ENCODE measurements at places on chromosomes 13 and 19.

DNA sequence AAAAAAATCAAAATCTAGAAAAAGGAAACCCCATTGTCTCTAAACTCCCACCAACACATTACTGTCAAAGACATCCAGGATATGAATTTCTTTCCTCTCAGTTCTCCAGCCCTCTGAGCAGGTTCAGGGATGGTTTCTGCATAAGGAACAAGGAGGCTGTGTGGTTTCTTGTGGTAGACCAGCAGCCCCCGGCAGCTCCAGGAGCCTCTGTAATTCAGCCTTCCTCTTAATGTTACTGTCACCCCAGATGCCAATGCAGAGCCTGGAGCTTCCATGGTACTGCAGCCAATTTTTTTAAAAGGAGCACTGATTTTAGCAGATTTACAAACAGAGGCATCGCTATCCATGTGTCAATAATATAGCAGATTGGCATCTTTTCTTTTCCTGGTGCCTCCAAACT lies 100.6 kb upstream of the FAM216B start:
- no peak for DNase-seq

- no peak for DNase-seq
Observed at GRCh38 chr19:12866416-12867119, 14.7 kb downstream of the DNASE2 start.

- DNase-seq, result no peak
Observed at GRCh38 chr13:21987793-21988192, 316.9 kb downstream of the FGF9 start.

- DNase-seq, result no peak
Observed at GRCh38 chr13:35210261-35210660, 266.2 kb downstream of the MAB21L1 start.

DNA sequence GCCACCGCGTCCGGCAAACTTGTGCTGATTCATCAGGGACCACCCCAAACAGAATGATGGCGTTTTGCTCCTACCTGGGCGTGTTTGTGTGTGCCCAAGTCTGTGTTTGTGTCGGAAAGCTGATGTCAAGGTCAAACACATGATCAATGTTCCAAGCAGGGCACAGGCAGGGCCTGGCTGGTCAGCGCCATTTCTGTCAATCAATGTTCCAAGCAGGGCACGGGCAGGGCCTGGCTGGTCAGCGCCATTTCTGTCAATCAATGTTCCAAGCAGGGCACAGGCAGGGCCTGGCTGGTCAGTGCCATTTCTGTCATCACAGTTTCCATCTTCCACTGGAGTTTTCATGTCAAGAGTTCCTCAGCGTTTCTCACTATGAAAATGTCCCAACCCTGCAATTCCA lies 14.9 kb upstream of the GRTP1 start:
- DNase-seq, result no peak

DNA sequence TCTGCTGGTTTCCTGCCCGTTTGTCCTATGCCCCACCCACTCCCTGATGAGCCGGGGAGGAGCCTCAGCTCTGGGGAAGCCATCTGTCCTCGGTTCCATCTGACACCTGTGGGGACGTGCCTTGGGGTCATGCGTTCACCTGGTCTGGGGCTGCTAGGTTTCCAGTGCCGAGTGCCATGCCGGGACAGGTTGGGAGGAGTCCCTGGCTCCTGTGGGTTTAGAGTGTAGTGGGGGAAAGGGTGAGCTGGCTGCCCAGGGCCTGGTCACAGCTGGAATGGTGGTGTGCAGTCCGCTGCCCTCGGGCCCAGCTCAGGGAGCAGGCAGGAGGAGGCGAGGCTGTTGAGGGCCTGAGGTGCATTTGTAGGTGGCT lies 2.5 kb downstream of the KDM4B start:
- no peak for DNase-seq

- no peak for DNase-seq
Observed at GRCh38 chr19:6596621-6597020, 5.7 kb upstream of the CD70 start.

DNA sequence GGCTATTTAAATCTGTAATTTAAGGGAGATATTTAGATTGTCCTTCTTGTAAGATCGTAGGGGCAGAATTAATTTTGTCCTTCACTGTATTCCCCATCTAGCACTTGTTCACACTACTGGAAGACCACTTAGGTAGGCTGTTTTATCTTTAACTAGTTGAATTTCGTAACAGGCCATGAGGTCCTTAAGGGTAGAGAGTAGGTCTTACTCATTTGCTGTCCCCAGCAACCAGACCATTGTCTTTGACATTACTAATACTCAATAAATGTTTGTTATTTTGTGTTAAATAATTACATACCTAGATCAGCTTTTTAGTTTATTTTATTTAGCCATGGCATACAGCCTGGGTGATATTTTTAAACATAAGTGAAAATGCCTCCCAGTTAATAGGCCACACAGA lies 177.1 kb downstream of the PCCA start:
- DNase-seq, result no peak

DNA sequence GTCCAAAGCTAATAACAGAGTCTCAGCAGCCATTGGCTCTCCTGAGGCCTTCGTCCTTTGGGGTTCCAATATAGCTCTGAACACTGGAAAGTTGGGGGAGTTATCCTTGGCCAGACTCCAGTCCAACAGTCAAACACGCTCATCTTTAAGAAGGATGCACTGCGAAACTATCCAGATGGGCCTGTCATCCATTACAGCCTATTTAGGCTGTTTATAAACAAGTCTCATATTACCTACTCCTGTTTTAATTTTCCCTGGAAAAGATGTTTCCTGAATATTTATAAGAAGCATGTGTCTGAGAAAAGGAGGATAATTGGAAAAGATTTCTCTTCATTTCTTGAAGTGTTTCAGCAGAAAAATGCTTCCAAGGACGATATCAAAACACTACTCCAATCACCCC lies 170.7 kb downstream of the DCT start:
- no peak for DNase-seq

GRCh38 chr19:1522061-1522460 lies 1.8 kb upstream of the PLK5 start:
- DNase-seq, result no peak

DNA sequence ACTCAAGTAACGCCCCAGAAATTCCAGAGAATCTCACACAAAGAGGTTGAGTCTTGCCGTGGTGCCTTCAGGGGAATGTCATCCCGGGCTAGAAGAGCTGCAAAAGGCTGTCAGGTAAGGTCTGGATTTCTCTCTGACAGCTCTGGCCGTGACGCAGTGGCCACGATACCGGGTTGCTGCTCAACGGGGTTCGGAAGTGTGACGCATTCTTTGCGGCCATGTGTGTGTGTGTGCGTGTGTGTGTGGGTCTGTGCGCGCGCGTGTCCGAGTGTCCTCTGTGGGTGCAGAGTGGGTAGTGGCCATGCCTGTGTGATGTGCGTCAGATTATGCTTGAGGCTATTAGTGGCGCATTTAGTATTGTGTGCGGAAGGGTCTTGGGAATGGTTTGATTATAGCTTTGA lies 306 bp downstream of the ZNF540 start:
- peak; percentile 40 for DNase-seq

- DNase-seq, result no peak
Observed at GRCh38 chr13:68727798-68728197, 1379.8 kb upstream of the ATXN8OS start.

DNA sequence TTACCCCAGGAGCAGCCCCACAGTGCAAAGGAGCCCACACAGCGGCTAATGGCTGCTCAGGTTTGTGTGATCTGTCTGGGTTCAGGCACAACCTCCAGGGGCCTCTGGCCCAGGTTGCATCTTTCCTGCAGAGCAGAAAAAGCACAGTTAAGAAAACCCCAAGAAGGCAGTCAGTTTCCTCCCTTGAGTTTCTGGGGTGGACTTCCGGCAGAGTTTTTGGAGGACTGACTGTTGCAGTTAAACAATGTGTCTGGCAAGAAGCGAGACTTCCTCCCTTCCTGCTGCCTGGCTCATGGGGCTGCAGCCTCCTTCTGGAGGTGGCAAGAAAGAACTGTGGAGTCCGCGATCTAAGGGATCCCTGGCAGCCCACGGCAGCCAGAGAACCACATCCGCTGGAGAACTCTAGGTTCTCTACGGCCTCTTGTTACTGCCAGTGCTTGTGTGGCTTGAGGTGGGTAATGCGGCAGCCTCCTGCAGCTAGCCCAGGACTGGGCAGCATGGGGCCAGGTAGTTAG lies 114.4 kb downstream of the ZDHHC20 start:
- peak; percentile 5 for DNase-seq

DNA sequence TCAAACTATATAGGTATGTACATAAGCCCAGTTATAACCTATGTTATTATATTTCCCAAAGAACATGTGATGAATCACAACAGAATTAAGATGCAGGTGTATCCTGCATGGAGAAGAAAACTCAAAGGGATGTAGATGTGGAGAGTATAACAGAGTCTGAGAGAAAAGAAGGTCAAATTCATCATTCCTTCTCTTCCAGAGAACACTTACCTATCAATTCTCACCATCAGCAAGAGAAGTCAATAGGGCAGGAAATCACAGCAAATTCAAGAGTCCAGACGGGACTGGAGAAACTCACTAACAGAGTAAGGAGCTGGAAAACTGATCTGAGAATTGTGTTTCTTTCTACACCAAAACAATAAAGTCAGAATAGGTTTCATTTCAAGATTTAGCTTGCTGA lies 28.4 kb downstream of the DIAPH3 start:
- DNase-seq, result no peak

DNA sequence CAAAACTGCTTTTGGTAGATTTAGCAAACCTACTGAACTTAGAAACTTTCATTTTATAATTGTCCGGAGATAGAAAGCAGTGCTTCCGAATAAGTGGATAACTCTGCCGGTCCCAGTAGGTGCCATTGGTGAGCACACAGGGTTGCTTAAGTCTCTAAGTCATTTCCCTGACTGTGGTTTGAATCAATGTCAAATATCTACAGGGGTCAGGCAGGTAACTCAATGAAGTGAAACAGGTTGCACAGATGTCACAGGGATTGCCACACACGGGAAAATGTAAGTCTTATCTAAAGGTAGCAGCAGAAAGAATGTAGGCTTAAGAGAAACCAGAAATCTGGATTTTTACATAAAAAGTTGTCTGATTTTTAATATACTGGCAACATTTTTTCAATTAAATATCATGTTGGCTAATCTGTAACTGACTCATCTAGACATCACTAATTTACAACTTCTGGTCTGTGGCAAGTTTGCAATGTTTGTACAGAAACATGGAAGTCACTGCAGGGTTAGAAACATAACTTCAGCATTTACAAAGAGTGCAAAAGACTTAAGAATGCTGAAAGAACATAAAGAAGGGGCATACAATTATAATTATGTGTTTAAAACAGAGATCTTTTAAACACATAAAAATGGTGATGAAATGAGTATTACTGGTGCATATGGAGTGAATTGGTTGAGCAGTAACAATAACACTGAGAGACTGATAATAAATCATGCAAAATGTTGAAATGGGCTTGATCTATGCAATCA lies 14.3 kb upstream of the LRRC63 start:
- no peak for DNase-seq

DNA sequence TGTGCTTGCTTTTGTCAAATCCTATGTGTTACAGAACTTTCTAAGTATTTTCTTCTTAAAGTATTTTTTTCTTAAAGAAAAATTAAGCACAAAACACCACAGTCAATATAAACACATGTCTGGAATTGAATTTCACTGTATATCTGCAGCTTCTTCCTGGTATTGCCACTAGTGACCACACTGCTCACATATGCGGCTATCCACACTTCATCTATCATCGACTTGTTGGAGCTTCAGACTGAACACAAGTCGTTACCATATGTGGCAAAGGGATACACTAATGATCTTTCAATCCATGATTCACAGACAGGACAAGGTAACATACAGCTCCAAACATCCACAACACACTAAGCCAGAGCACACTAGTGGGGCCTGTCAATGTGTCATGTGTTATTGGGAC lies 498.4 kb upstream of the ARGLU1 start:
- DNase-seq, result no peak

- DNase-seq, result no peak
Observed at GRCh38 chr13:47546391-47547225, 454.5 kb downstream of the SUCLA2 start.

GRCh38 chr19:10112895-10113591 lies 1.6 kb downstream of the P2RY11 start:
- DNase-seq, result peak; percentile 44

DNA sequence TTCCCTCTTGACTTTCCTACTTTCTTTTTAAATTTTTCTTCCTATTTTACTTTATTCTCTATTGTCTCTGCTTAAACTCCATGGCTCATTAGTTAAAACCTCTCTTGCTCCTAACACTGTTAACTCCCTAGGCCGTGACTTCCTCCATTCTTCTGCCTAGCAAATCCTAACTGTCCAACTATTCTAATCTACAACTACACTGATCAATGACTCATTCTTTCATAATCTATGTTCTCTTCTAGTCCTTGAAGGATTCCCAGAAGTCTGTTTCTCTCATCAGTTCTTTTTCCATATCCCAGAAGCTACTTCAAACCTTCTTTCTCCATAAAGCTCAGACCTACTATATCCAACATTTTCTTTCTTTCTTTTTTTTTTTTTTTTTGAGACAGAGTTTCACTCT lies 66.9 kb downstream of the MICU2 start:
- DNase-seq, result no peak

DNA sequence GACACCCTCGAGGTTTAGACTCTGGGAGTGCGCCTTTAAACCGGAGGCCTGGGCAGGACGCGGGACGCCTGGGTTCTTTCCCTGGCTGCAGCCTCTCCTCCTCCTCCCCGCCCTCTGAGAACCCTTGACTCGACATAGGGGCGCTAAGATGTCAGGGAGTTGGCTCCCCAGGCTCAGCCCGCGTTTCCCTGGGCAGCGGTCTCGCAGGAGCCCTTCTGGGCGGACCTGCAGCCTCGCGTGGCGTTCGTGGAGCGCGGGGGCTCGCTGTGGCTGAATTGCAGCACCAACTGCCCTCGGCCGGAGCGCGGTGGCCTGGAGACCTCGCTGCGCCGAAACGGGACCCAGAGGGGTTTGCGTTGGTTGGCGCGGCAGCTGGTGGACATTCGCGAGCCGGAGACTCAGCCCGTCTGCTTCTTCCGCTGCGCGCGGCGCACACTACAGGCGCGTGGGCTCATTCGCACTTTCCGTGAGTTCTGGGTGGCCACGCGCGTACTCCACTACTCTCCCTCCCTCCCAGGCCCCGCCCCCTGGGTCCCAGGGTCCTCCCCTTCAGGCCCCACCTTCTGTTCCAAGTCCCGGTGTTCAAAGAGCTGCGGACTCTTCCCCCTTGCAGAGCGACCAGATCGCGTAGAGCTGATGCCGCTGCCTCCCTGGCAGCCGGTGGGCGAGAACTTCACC lies 1.3 kb downstream of the ICAM5 start:
- no peak for DNase-seq

DNA sequence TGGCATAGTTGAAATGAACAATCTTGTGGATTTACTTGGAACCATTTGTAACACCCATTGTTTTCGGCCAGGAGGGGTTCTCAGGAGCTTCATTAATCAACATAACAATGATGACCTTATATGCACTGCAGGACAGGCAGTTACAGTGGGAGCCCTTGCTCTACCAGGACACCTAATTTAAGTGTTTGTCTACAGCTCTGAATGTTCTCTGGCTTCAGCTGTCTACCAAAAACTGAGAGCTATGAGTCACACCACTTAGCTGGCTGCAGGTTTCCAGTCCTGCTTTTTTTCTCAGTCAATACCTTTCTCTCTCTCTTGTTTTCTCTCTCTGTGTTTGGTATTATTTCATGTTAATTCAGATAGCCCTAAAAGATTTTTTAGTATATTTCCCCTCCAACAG lies 105.4 kb upstream of the MBNL2 start:
- DNase-seq, result no peak

Data from activated T-helper 1 cell treated with Interleukin-2 at 50 U/mL for 16 hours (primary cell).